ENCODE measurements at places on chromosomes 7 and 10.
A peak's percentile ranks its signal among the peaks of the same experiment; 100 is the strongest.

DNA sequence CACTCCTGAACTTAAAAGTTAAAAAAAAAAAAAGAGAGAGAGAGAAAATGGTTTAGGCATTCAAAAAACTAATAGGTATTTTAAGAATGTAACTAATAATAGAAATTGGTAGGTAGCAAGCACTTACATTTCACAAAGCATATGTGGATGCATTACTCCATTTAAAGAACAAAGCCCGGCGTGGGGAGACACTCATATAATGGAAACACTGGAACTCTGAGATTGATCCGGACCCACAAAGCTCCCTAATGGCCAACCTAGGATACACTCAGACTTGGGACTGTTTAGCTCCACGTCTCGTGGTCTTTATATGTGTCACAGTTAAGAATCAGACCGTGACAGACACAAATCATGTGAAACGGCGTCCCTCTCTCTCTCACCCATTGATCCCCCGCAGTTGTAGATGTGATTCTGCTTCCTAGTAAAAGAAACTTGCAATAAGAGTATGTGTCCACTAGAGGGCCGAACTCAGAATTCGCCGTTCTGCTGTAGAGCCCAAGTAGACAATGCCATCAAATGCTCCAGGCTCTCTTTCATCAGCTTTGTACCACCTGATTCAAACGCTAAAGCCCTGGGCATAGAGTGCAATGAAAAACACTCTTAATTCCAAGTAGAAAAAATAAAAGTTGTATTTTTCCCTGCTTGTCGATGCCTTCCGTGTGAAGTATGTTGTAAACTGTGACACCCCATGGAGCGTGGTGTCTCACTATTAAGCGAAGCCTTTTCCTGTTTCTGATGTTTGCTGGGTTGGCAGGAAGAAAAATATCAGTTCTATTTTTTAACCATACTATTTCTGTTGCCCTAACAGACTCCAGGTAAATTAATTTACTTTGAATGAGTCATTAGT, 429.0 kb upstream of the MTPN start:
- DNase-seq, result peak; percentile 65

DNA sequence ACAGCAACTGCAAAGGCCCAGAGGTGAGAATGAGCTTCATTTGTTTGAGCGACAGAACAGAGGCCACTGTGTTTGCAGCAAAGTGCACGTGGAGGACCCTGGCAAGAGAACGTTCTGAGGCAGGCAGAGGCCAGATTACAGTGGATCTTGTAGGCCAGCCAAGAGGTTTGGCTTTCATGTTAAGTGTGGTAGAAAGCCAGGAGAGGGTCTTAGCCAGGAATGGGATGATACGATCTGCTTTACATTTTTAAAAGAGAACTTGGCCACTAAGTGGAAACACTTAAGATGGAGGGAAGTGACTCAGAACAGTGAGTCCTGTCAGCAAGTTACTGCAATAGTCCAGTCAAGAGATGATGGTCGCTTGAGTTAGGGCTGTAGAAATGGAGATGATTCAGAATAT, 4.6 kb downstream of the CCDC136 start:
- no peak for DNase-seq

DNA sequence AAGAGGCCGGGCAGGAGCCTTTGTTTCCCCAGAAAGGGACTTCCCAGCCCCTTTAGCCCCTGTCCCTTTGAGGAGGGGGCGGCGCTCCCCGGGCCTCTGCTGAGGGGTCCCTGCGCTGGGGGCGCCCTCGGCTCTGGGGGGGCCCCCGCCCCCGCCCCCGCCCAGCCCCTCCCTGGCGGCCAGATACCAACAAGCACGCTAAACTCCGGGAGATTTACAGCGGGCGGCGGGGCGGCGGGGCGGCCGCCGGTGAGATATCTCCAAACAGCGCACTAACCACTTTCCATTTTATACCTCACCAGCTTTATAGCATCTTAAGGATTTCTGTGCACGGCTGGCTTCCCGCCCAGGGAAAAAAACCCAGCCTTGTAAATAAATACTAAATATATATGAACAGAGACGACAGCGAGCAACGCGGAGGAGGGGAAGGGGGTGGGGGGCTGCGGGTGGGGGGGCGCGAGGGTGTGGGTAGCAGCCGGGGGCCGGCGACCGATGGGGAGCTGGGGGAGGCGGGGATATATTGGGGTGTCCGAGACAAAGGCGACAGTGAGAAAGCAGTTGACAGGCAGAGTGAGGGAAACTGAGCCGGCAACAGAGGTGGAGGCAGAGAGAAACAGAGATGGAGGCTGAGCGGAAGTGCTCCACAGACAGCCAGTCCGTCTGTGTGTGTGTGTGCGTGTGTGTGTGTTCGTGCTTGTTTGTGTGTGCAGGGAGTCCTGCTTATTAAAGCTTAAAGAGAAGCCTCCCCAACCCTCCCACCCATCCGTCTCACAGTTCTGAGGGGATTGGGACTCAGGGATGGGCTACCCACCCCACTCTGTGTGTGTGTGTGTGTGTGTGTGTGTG, 85.8 kb downstream of the HIF1AN start:
- peak; percentile 56 for DNase-seq

DNA sequence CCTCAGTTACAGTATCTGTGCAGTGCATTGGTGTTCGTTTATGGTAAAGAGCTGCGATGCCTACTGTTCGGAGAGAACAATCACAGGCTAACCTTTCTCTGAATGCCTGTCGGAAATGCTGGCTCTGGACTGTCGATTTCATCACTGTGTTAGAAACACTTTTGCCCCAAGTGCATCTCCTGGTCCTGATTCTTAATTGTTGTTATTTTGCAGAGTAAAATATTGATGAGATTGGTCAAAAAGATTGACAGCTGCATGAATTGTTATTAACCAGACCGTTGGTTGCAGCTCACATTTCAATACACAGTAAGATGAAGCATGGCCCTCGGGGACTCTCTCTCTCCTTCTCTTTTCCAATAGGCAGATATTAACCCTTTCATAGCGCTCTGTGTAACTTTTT, 557.4 kb upstream of the ADARB2 start:
- no peak for DNase-seq

- DNase-seq, result no peak
Observed at GRCh38 chr10:130747356-130747755, 564.2 kb downstream of the TCERG1L start.

GRCh38 chr10:103852189-103852711, 3.1 kb downstream of the SH3PXD2A start:
- DNase-seq, result no peak

DNA sequence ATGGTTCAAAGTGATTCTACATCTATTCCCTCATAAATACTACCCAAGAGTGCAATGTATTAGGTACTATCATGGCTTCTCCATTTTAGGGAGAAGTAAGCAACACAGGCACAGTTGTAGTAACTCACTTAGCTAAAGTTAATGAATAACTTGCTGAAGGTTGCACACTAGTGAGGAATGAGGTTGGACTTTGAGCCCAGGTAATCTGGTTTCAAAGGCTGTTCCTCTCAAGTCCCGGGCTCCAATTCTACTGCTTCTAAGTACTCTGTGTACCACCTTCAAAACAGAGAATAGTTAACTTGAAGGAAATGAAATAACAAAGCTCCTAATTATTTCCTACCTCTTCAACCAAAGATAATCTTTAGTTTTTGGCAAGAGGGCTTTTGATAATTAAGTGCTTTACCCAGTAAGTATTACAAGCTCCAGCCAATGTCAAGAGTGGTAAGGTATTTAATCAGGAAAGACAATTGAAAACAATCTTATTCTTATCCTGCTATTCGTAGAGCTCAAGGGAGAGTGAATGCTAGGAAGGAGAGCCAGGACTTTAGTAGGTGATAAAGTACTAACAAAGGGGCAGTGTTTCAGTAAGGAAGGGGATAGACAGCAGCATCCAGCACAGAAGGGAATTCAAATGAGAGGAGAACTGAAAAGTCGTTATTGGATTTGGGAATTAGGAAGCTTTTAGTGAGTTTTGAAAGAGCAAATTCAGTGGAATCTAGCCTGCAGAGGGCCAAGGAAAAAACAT, 158.2 kb upstream of the PTPRZ1 start:
- DNase-seq, result no peak

- DNase-seq, result no peak
Observed at GRCh38 chr10:96025566-96025965, 17.8 kb upstream of the CCNJ start.

DNA sequence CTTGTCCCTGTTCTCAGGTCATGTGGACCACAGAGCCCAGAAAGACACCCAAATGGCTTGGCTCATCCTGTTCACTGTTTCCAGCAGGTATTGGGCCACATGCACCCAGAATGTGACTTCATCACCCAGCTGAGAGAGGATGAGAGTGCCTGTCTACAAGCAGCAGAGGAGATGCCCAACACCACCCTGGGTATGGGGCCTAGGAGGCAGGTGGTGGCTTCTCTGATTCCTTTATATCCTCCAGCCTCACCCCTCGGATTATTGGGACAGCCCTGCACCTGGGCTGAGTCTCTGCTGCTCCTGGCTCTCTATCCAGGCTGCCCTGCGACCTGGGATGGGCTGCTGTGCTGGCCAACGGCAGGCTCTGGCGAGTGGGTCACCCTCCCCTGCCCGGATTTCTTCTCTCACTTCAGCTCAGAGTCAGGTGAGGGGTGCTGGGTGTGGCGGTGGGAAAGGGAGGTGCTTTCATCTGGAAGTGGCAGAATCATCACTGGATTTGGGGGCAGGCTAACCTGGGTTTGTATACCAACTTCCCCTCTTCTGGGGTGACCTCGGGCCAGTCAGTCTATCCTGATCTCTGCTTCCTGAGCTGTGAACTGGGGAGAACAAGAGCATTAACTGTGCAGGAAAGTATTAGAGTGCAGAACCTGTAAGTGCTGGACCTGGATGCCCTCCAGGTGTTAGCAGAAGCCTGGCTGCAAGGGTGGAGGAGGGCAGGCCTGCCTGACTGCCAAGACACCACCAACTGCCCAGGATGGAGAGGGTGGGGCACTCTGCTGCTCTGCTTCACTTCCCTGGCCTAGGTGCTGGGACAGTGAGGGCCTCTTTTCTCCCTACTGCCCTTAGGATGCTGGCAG, 5.2 kb downstream of the GHRHR start:
- peak; percentile 8 for DNase-seq

DNA sequence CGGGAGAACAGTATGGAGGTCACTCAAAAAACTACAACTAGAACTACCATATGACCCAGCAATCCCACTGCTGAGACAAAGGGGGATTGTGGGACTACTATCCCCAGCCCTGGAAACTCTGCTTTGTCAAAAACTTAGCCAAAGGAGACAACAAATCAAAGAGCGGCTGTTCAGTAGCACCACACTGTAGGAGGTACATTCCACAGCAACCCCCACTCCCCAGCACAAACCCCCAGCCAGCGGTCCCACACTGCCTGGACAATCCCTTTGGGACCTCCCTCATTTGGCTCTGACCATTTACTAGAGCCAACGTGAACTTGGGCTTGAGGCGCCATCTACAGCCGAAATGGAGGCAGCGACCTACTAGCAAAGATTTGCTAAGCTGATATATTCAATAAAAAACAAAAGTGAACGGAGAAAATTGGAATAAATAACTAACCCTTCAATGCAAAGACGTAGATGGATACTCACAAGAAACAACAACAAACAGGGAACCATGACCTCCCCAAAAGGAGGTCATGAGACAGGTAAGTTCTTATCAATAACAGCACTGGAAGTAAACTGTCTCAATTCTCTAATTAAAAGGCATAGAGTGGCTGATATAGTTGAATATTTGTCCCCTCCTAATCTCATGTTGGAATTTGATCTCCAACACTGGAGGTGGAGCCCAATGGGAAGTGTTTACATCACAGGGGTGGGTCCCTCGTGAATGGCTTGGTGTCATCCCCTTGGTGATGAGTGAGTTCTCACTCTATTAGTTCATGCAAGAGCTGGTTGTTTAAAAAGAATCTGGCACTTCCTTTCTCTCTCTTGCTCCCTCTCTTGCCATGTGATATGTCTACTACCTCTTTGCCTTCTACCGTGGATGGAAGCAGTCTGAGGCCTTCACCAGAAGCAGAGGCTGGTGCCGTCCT, 119.0 kb upstream of the KCNMA1 start:
- peak; percentile 65 for DNase-seq

- no peak for DNase-seq
Observed at GRCh38 chr7:129615018-129615417, 3.5 kb downstream of the NRF1 start.

GRCh38 chr7:4200546-4201094, 481.5 kb upstream of the FOXK1 start:
- DNase-seq, result no peak

GRCh38 chr7:73983437-73984164, 44.4 kb upstream of the ELN start:
- DNase-seq, result peak; percentile 62

DNA sequence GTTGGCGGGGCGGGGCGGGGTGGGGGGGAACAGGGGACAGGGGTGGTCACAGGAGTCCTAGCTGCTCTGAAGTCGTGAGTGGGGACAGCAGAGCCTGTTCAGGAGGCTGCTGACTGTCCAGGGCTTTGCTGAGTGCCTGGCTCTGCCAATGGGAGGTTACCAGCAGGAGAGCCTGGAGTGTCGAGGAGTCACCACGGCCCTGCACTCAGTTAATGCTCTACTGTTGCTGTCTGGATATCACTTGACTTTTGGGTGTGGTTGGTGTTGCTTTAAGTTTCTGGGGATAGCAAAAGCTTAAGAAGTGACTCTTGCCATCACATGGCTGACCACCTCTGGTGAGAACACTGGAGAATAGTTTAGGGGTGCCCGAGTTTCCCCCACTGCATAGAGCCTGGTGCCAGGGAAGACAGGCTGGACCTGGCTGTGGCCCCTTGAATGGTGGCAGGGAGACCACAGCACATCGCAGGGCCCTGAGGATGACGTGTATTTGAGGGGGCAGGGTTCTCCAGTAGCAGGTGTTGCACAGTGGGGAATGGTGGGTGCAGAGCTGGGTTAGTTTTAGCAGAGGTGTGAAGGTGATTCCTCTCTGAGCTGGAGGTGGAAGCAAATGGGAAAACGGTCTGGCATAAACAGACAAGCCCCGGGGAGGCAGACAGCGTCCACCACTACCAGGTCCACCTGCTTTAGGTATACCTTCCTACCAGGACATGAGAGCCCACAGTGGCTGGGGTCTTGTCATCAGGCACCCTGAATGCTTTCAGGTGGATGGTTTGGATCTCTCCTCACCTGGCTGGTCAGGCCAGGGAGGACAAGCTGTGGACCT, 54.2 kb upstream of the CAMK2B start:
- DNase-seq, result peak; percentile 29

- DNase-seq, result peak; percentile 60
Observed at GRCh38 chr7:37833107-37833817, 15.1 kb upstream of the NME8 start.

DNA sequence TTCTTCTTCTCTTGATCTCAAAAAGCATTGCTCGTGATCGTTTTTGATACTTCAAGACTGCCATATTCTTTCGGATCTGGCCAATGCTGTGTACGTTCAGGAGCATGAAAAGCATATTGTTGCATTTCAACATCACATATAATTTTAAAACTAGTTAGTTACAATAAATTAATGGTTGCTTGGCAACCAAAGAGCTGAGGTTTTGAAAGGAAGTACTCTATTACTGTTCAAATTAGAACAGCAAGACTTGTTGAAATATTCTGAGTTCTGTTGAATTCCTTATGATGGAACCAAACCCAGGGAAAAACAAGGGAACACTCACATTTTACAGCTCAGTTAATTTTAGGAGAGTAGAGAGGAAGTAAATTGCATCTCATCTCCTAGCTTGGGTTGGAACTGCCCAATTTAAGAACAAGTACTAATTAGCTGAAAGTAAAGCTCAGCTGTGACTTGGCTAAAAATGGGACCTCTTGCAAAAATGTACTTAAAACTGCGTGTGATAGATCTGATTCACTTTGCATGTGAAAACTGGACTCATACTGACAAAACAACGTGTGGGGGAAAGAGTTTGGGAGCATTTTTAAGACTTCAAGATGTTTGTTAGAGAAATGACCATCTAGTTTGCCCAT, 21.2 kb downstream of the OR9A2 start:
- DNase-seq, result no peak

- peak; percentile 64 for DNase-seq
Observed at GRCh38 chr7:112411186-112411795, 39.0 kb upstream of the IFRD1 start.

- DNase-seq, result no peak
Observed at GRCh38 chr7:49523870-49524269, 249.6 kb upstream of the VWC2 start.
